Stimulated activated CD8-positive, alpha-beta memory T cell treated with anti-CD3 and anti-CD28 coated beads, Interleukin-4, amount 100 ng/mL, for 1 hour (primary cell): ENCODE measurements at places on chromosomes 4 and X.

DNA sequence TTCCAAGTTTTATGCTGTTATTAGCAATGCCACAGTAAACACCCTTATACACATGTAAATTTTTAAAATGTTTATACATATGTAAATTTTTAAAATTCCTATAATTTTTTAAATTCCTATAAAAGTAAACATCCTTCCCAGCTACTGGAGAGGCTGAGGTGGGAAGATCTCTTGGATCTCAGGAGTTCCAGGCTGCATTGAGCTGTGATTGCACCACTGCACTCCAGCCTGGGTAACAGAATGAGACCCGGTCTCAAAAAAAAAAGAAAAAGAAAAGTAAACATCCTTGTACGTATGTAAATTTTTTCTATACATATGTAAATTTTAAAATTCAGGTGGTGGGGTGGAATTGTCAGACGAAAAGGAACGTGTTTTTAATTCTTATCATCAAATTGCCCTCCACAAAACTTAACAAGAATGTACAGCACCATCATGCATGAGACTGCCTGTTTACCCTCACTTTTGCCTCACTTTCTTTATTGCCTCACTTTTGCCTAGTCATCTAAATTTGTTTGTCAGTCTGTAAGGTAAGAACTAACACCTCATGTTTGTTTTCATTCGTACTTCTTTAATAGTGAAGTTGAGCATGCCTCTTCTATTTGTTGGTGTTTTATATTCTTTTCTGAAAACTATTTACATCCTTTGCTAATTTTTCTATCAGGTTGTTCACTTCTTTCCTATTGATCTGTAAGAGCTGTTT lies 8.0 kb downstream of the SLC7A3 start:
- no peak for DNase-seq

DNA sequence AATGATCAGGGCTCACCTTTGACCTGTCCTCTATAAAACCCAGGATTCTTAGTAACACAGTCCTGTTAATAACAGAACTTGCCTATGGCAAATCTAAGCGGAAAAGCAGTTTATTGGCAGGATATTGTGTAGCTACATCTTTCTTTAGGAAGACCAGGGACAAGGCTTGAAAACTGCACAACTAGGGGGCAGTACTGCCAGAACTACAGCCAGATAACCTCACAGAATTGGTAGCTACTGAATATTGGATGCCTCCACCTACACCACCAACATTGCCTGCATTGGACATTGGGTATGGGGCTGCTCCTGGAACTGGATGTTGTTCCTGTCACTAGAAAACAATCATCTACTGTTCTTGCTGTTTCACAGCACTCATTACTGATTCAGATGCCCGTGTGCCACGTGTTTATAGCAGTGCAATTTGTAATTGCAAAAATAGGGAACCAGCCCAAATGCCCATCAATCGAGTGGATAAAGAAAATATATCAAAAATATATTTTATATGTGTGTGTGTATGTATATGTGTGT lies 47.4 kb downstream of the REPS2 start:
- no peak for DNase-seq

GRCh38 chr4:140675599-140676231 lies 80.5 kb downstream of the TBC1D9 start:
- no peak for DNase-seq

- DNase-seq = no peak
These were observed 1.3 kb upstream of the CCKAR start for GRCh38 chr4:26491449-26492170.
